Dermis microvascular lymphatic vessel endothelial cell (primary cell): ENCODE measurements at places on chromosomes 3 and 15. TPM values are rescaled to one million over a fixed set of nuclear protein-coding genes. Genes with fewer than 3 reads are reported as not detected.

CCR1 gene
- total RNA-seq = not detected in 2 replicates

WDR72 gene
- not detected in 2 replicates for total RNA-seq

DIS3L gene
- 17.5 and 20.9 TPM in 2 replicates for total RNA-seq

A4GNT gene
- total RNA-seq = not detected in 2 replicates

FBN1 gene
- total RNA-seq = 72.1 and 94.6 TPM in 2 replicates

CSNK1G1 gene
- total RNA-seq = 17.1 and 19.7 TPM in 2 replicates

SLC24A5 gene
- total RNA-seq = not detected in 2 replicates

SOX2 gene
- not detected in 2 replicates for total RNA-seq

GPR27 gene
- total RNA-seq = not detected in 2 replicates

ICE2 gene
- 26.7 and 30.0 TPM in 2 replicates for total RNA-seq

ISLR2 gene
- total RNA-seq = under 0.01 and 0.25 TPM in 2 replicates

PLSCR2 gene
- 0.13 TPM in 1 of 2 replicates, not detected in the other for total RNA-seq

FBXO40 gene
- not detected in 2 replicates for total RNA-seq

HTD2 gene
- total RNA-seq = 4.1 and 8.1 TPM in 2 replicates

GUCA1C gene
- total RNA-seq = not detected in 2 replicates

NEIL1 gene
- total RNA-seq = 8.0 and 22.5 TPM in 2 replicates

SPRED1 gene
- total RNA-seq = 14.7 and 15.8 TPM in 2 replicates

IL17RE gene
- total RNA-seq = 0.13 TPM in 2 replicates

LRRIQ4 gene
- total RNA-seq = under 0.01 TPM in 1 of 2 replicates, not detected in the other

TIMP4 gene
- total RNA-seq = 0.51 and 0.64 TPM in 2 replicates

IQGAP1 gene
- 139 and 145 TPM in 2 replicates for total RNA-seq

IL12A gene
- total RNA-seq = 0.13 TPM in 1 of 2 replicates, not detected in the other

HHATL gene
- not detected in 2 replicates for total RNA-seq

GASK1A gene
- total RNA-seq = under 0.01 TPM in 1 of 2 replicates, not detected in the other

STARD9 gene
- 4.0 and 8.0 TPM in 2 replicates for total RNA-seq
